Activated T-cell treated with anti-CD3 and anti-CD28 coated beads, Interleukin-2, amount 50 U/mL, for 48 hours (primary cell): ENCODE measurements at places on chromosomes 3 and 15.

DNA sequence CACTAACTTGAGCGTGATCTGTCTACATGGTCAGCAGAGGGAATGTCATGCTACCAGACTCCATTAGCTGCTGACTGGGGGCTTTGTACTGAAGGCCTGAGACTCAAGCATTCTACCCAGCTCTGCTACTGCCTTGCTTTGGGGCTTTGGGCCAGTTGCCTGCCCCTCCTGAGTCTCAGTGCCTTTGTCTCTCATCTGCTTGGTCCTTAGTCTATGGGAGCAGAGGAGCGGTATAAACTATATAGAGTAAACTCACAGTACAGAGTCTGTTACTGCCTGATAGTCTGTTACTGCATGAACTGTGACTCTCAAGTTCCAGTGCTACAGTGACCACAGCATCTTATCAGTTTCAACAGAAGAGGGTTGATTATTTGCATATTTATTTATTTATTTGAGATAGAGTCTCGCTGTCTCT, 38.5 kb upstream of the C15orf39 start:
- DNase-seq: no peak

DNA sequence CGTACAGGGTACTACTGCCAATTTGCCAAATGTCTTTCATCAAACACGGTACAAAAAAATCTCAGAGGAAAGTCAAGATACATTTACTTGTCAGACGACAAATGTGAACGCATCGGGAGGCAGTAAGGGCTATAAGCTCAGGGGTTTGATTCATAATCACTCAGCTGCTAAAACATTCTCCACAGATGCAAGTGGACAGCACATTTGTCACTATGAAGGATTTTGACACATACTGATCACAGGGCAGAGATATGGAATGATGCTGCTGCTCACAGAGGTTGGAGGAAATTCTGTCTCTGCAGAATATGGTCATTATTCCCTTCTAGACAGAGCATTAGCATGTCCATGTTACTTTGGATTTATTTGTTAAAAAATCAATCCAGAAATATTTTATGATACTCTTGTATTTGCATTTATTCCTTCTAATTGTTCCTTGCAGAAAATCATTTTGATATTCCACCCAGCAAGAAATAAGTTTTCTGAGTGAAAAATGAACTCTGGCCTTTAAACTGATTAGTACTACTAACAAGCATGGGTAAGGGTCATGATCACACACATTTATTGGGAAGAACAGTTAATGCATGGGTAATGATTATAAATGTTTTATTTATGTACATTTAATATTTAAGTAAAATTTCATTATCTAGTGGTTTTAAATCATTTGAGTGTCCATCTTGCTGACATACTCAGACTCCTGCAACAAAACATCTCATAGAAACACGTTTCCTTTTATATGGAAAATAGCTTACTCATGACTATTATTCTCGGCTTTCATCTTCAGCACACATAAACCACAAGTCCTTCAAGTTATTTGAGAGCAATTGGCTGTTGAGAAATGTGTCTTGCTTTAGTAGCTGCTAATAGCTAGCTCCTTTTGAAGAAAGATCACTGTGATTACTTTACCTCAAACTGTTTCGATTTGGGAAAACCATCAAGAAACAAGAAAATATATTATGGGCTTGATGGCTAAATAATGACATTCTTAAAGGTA, 559.3 kb downstream of the MECOM start:
- no peak for DNase-seq

DNA sequence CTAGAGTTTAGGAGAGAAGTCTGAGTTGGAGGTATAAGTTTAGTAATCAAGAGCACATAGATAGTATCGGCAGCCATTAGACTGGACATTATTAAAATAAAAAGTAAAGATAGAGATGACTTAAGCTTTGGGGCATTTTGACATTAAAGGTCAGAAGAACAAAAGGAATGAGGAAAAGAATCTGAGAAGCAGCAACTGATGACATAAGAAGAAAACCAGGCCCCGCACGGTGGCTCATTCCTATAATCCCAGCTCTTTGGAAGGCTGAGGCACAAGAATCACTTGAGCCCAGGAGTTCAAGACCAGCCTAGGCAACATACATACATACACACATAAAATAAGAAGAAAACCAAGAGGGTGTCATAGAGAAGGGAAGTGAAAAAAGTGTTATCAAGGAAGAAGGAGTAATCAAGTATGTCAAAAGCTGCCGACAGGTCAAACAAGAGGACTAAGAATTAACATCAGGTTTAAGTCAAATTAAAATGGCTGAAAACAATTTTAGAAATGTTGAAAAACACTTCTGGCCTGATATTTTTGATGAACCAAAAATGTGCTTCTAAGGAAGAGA, 38.9 kb downstream of the ACAP2 start:
- DNase-seq: no peak

DNA sequence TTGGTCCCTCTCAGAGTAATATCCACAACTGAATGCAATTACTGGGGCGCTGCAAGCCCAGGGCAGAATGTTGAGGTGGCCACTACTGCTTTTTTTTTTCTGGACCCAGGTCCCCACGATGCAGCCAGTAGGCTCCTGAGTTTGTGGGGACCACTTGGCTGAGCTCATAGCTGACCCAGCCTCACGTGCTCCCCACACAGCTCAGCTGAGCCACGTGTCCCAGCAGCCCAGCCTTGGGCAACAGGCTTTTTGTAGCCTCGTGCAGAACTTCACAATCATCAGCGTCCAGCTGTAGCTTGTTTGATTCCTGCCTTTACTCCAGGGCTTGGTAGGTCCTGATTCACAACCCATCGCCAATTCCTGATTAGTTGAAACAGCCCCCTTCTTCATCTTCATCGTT, 117.3 kb downstream of the ETFA start:
- DNase-seq: no peak

GRCh38 chr3:17514597-17514996, 227.8 kb downstream of the TBC1D5 start:
- no peak for DNase-seq

DNA sequence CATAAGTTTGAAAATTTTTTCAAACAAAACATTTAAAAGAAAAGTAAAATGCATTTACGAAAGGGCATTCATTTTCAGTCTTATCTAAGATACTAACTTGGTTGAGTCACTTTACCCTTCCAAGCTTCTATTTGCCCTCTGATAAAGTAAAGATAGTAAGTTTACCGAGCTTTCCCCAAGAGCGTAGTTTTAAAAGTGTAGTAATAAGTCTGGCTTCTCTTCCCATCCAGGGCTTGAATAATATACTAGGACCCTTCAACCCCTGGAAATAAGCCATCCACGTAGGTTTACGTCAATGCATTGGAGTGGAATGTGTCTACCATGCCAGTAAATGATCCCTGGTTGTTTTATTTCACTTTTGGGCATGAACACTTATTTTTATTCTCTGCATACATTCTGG, 608.3 kb downstream of the NTRK3 start:
- DNase-seq: no peak
